ENCODE measurements at places on chromosomes 1 and 21. TPM values are rescaled to one million over a fixed set of nuclear protein-coding genes. Genes with fewer than 3 reads are reported as not detected.

The LAMB3 gene
- total RNA-seq: 12.7 TPM

The CFHR1 gene
- not detected for total RNA-seq

The GCSAML gene
- total RNA-seq: not detected

The PRRX1 gene
- total RNA-seq: 5.6 TPM

The PLA2G2C gene
- not detected for total RNA-seq

The IQGAP3 gene
- total RNA-seq: 37.5 TPM

The LCE1D gene
- not detected for total RNA-seq

The RAP1GAP gene
- 37.7 TPM for total RNA-seq

The ATAD3C gene
- total RNA-seq: 0.39 TPM

The PCBP3 gene
- total RNA-seq: 25.6 TPM

The CD1B gene
- not detected for total RNA-seq

The THAP3 gene
- 23.6 TPM for total RNA-seq

The KHDRBS1 gene
- 226 TPM for total RNA-seq

The OR14C36 gene
- total RNA-seq: not detected

The NECTIN4 gene
- total RNA-seq: not detected

The TARBP1 gene
- total RNA-seq: 31.9 TPM

The PLEKHM2 gene
- total RNA-seq: 53.9 TPM

The SSBP3 gene
- total RNA-seq: 55.1 TPM

The MROH9 gene
- total RNA-seq: not detected

The GJA4 gene
- total RNA-seq: not detected

The AMY2A gene
- not detected for total RNA-seq

The VCAM1 gene
- 2.0 TPM for total RNA-seq

The TAL1 gene
- 0.11 TPM for total RNA-seq

The MYOM3 gene
- total RNA-seq: not detected

The AQP10 gene
- not detected for total RNA-seq

The HPCA gene
- total RNA-seq: 0.69 TPM

The NDC1 gene
- total RNA-seq: 26.6 TPM

The MROH7 gene
- not detected for total RNA-seq

The C1orf226 gene
- 34.3 TPM for total RNA-seq

The EDARADD gene
- total RNA-seq: 0.52 TPM

The BRINP3 gene
- 0.76 TPM for total RNA-seq

The CDC14A gene
- 6.8 TPM for total RNA-seq

The RSPH1 gene
- total RNA-seq: 0.45 TPM

The RHBDL2 gene
- total RNA-seq: not detected

The TSTD1 gene
- total RNA-seq: 1.3 TPM

The GBP6 gene
- total RNA-seq: not detected

The MYBPH gene
- total RNA-seq: not detected

The NMNAT2 gene
- 0.17 TPM for total RNA-seq

The PCNX2 gene
- total RNA-seq: 9.1 TPM

The WDR64 gene
- not detected for total RNA-seq

The TSPEAR gene
- total RNA-seq: 12.4 TPM

The SLC25A34 gene
- total RNA-seq: 3.2 TPM

The CCDC27 gene
- total RNA-seq: not detected

The ASTN1 gene
- 0.41 TPM for total RNA-seq

The CTH gene
- total RNA-seq: 32.6 TPM

The SLC2A5 gene
- not detected for total RNA-seq

The NES gene
- 8.7 TPM for total RNA-seq
